Kidney glomerular epithelial cell (primary cell): ENCODE measurements at places on chromosomes 5 and 9.

- DNase-seq, result no peak
These were observed 298.4 kb downstream of the TLE1 start for GRCh38 chr9:81390792-81391456.

- no peak for DNase-seq
These were observed 212.6 kb upstream of the KIF2A start for GRCh38 chr5:62093411-62093810.

DNA sequence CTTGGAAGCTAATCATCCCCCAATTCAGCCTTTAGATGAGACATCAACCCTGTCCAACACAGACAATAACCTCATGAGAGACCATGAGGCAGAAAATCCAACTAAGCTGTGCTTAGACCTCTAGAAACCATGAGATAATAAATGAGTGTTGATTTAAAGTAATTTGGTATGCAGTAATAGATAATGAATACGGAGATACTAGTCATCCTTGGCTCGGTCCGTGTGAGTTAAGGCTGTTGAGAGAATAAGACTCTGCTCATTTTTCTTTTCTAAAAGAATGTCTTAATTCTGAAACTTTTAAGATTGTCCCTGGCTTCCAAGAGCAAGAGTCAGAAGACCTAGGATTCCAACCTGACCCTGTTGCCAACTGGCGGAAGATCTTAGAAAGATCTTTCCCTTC, 6.1 kb downstream of the TNC start:
- DNase-seq, result peak; percentile 14

- no peak for DNase-seq
These were observed 101.1 kb downstream of the TMEM215 start for GRCh38 chr9:32884482-32884881.

GRCh38 chr9:6870650-6871477, 113.1 kb downstream of the KDM4C start:
- DNase-seq, result no peak

- no peak for DNase-seq
These were observed 217.7 kb upstream of the TBCA start for GRCh38 chr5:77993855-77994318.

DNA sequence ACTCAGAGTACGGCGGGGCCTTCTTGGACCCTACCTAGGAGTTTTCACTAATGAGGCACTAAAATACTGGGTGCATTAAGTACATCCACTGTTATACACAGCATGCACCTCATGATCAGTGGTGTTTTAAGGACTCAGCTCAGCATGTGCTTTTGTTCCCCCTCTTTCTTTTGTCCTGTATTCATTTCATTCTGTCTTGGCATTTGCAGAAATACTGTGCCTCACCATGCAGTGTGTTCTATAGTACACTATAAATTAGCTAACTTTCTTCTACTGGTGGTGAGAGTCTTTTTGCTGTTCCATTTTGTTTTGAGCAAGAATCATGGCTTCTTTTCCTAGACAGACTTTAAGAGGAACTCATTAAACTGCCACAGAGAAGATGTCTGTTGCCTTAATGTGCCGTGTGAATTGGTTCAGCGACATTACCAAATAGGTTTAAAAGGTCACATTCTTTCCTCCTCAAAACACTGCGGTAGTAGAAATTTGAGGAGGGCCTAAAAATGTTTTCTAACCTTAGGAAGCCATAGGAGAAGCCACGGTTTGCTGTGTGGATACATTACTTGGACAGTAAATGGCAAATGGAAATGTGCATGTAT, 276.6 kb downstream of the MAST4 start:
- no peak for DNase-seq

DNA sequence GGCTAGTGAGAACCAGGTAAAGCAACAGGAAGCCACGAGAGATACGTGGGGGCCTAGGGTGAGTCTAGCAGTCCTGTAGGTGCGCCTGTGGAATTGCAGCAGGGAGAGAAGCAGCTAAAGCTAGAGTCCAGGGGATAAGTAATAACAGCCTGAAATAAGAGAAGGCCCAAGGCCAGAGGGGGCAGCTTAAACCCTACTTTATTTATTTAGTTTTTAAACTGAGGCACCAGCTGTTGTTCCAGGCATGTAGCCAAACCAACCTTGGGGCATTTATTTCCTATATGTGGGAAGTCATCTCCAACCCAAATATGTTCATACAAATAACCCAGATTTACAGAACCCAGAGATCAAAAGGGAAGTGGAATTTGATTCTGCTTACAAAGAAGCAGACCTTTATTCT, 93.5 kb downstream of the GLDC start:
- no peak for DNase-seq

DNA sequence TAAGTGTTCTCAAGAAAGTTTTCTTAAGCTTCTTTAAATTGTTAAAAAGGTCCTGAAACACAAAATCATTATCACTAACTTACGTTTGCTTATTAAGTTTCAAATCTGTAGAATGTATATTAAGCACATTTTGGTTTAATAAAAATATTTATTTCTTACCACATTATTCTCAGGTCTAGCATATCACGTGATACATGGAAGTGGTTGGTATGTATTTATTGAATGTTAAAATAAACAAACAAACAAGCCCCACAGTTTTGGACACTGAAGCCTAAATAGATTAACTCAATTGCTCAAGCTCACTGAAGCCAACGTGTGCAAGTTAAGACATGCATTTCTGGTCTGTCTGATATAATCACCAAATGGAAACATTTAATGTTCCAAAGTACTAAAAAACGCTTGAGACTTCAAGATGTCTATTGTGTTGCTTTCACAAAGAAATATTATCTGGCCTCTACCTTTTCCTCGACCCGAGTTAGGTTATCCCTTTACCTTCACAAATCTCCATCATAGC, 1136.9 kb downstream of the TAF11L14 start:
- no peak for DNase-seq

DNA sequence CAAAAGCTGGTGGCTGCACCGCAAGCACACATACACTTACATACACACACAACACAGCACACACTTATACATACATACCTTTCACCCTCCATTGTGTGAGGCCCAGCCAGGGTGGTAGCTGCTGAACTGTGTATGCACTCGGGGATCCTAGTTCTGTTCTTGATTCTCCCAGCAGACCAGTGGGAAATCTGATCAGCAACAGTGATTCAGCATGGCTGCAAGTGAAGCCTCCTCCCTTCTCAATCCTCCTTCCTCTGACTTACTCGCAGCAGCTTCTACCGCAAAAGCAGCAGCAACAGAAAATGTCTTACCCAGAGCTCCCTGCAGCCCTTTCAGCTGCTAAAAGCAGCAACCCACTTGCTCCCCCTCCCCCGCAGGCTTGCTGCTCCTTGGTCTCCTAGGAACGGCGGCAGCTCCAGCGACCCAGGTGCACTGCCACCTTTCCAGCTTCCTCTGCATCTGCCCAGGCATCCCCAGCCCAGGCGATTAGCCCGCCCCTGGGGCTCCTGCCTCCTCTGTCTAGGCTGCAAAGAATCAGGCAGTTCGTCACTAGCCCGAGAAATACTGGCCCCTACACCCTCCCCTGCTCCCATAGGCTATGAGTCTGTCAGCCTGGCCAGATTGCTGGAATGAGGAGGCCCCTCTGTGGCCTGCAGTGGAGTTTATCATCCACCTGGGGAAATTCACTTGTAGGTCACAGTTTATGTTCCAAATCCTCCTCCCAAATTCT, at the start of gene KLHL3:
Gene KLHL3, minus strand, starts transcription at position 535 of the 730 bp plus-strand sequence. Its CDS starts 443 bp downstream, at position 92.
- DNase-seq, result peak; percentile 69

DNA sequence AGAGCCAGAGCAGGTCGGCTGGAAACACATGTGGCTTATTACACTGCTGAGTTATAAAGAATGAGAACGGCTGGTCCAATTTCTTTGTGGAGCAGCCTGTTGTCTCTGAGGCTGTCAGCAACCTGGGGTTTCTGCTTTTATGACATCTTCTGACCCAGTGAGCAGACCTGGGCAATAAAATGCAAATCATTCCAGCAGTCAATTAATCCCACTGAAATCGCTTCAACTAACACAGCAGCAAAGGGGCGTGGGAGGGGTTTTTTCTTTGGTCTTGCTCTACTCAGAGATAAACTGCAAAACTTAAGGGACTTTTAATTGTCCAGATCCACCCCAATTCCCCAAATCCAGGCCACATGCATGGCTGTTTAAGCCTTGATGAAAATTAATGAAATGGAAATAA, 215.7 kb downstream of the SLIT3 start:
- no peak for DNase-seq

- no peak for DNase-seq
These were observed 570.7 kb downstream of the ELAVL2 start for GRCh38 chr9:23255346-23255745.

GRCh38 chr5:148875205-148875875, 48.9 kb downstream of the ADRB2 start:
- DNase-seq, result no peak

- DNase-seq, result no peak
These were observed 266.0 kb downstream of the EFNA5 start for GRCh38 chr5:107404595-107405374.

DNA sequence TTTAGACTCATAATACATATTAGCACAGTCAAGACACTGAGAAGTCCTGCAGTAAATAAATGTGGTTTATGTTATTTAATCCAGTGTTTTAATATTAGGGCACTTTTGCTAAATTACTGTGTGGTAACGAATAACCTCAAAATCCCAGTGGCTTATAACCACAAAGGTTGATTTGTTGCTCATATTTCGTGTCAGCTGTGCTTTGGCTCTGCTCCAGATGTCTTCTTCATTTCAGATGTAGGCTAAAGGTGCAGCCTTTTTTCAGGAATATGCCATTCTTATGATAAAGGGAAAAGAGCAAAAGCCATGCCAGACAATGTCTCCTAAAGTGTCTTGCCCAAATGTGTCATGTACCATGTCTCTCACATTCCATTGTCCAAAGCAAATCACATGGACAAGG, 144.8 kb downstream of the BRINP1 start:
- no peak for DNase-seq
